ENCODE measurements at places on chromosomes 6 and 20.

DNA sequence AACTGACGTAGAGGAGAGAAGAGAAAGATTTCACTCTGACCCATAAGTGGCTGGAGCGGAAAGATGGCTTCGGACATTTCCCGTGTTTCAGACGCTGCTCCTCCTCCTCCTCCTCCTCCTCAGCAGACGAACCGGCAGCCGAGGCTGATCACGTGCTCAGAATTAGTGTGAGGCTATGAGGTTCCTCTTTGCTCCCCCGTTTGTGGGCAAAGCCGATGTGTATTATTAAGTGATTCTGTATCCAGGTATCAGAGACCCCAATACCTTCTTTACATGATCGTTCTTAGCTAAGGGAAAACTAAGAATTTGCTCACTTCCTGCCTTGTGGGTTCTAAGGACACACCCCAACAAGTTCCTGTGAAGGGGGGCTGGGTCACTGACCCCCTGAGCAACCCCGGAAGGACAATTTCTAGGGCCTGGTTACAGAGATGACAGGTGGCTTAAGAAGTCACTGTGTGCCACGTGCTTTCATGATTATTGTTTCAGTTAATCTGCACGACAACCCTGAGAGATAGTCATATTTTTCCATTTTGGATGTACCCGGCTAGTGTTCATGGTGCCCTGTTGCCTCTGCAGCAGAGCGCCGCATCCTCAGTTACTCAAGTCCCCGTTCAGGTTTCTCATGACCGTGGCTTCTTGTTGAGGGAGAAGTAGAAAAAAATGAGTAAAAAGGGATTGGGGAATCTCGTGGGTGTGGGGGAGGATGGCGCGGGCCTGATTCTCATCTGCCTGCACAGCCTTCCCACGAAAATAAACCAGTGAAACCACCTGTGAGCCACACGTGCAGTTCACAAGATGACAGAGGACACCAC, 671.8 kb downstream of the QKI start:
- DNase-seq: no peak

DNA sequence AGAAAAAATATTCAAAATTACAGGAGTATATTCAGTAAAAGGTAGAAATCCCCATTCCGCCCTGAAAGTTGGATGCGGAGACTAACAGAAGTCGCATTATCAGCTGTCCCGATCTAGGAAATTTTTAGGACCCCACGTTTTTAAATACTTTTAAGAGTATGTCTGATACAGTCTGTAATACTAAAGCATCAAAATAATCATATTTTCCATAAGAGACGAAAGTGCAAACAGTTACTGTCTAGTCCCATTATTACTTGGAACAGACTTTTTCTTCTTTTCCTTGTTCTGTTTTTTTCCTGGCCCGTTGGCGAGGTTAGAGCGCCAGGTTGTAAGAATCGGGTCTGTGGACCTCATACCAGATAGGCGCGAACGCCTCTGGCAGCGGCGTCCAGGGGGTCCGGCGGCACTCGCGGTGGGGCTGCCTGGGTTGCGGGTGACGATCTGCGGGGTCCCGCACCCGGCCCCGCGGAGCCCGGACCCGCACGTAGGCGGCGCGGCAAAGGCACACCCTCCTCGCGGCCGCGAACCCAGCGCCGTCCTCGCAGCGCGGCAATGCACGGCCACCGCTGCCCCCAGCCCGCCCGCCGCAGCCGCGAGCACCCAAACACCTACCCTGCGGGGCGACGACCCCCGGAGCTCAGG, 460 bp downstream of the PLAGL1 start:
- DNase-seq: no peak

DNA sequence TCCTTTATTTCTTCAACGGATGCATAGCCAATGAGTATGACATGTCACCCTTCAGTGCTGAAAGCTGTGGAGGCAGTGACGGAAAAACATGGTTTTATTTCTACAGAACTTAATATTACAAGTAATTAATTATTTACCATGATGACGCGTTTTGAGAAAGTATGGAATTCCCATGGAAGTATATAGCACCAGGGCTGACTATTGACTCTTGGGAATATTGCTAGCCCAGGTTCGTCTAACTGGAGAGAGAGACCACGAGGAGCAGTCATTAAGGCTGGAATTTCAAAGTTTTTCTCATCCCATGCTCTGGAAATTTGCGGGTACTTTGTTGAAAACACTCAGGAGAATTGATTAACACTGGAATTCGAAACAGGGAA, 155.2 kb upstream of the PRSS16 start:
- no peak for DNase-seq

GRCh38 chr20:47770935-47771334, 14.3 kb downstream of the SULF2 start:
- DNase-seq: no peak

DNA sequence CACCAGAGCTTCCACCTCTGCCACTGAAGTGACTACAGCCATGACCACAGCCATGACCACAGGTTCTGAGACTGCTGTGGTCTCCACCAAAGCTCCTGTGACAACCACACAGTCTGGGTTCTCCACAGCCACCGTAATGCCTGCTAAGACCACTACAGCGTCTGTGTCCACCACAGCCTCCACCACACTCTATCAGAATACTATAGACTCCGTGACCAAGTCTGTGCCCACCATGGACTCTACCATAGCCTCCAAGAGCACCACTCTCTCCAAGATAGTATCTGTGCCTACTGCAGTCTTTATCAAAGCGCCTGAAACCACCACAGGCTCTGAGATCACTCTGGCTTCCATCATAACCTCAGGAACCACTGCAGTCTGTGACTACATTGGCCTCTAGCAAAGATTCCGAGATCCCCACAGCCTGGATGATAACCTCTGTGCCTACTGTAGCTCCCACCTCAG, 18.3 kb upstream of the MUC21 start:
- DNase-seq: no peak

DNA sequence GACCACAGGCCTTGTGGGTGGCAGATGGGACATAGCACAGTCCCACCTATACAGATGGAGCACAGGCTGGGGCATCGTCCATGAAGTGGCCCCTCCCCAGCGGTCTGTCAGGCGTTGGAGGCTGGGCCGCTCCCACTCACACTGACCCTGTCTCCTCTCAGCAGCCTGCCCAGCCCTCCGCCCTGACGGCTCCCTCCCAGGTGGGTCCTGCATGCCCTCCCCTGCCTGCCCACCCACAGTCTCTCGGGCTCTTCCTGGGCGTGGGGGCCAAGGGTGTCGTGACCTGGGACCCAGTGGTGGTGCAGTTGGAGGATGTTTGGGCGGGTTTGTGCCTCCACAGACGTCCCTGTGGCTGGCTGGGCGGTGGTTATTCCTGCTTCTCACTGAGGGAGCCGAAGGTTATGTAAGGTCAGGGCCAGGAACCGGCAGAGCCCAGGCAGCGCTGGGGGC, 22.3 kb downstream of the COL20A1 start:
- no peak for DNase-seq
